Esophagus muscularis mucosa (tissue), 4 donors: ENCODE measurements at places on chromosomes 6 and 20. TPM values are rescaled to one million over a fixed set of nuclear protein-coding genes. Genes with fewer than 3 reads are reported as not detected.

DNA sequence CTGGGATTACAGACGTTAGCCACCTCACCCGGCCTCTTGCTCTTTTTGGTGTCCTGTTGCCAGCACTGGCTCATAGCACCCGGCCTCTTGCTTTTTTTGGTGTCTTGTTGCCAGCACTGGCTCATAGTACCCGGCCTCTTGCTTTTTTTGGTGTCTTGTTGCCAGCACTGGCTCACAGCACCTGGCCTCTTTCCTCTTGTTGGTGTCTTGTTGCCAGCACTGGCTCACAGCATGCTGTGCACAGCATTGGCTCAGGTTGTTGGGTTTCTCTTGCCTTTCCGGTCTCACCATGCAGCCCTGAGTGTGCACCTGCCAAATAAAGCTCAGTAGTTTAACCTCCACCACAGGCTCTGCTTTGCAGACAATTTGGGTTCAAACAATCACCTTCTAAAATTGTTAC, 208.2 kb downstream of the THBS2 start:
- peak; percentile 80 for DNase-seq

- DNase-seq, result no peak
Measured at GRCh38 chr6:129852257-129852858, 8.8 kb downstream of the TMEM244 start.

- DNase-seq, result no peak
Measured at GRCh38 chr6:90940812-90941481, 354.1 kb upstream of the MAP3K7 start.

DNA sequence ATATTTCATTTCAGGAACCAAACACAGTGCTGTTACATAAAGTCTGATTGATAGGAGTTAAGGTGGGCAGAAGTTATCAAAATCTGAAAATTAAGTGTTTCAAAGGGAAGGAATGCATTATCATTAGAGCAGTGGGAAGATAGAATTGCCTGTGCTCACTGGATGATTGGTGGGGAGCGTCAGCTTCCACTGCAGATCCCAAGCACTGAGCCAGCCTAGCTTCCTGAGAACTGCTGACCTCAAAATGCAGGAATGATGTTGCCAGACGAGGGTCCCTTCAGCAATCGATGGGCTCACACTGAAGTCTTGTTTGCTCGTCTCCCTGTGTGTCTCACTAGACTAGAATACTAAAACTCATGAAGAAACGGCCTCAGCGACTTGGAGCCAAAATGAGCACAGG, 110.0 kb upstream of the PHACTR1 start:
- no peak for DNase-seq

Gene HLA-DQB1
- total RNA-seq, result 4.8 TPM
